ENCODE measurements at places on chromosomes 12 and 14.

DNA sequence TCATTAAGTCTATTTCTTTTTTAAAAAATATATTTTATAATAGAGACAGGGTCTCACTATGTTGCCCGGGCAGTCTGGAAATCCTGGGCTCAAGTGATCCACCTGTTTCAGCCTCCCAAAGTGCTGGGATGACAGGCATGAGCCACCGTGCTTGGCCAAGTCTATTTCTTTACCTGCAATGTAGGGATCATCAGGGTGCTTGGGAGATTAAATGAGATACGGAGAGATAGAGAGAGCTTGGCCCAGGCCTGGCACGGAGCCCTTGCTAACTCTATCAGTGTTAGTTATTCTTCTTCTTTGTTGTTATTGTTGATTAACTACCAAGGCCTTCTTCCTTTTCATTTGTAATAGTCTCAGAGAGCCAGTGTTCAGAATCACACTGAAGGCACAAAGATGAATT lies 3.1 kb downstream of the CABP1 start:
- DNase-seq = no peak

DNA sequence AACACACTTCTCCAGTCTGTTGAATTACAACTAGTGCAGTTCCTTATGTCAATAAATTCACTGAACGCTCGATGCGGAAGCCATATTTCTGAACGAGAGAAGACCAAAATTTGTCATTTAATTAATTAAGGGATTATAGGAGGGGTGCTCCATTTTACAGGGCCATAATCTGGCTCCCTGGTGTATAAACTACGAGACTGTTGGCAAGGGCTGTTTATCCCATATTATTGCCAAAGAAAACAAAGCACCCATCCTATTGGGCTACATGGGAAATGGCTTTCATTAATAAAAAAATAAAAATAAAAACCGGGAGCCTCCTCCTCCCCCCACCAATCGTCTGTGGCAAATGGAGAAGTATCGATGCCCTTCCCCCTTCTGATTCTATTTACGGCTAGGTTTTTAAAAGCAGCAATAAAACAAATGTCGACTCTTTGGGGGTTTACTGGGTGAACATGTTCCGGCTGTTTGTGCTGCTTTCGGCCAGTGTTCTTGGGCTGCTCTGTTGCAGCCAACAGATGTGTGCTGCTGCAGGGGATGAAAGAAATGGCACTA lies 24.8 kb downstream of the ATF7 start:
- no peak for DNase-seq

DNA sequence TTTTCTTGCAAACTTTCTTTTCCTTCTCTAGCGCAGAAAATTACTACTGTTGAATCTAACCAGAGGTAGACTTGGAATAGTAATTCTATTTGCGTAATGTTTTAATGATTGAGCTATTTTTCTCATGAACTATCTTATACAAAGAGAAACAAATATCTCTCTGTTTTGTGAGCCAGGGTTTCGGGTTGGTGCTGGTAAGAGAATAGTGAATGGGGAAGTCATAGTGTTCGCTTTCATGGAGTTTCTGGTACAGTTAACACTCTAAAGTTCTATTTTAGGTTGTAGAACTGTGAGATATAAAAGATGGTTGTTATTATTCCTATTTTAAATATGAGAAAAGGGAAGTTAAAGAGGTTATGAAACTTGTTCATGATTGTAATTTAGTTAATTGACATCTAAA lies 6.6 kb downstream of the CLEC1B start:
- no peak for DNase-seq

- no peak for DNase-seq
These were observed 104.3 kb upstream of the FAR2 start for GRCh38 chr12:29044799-29045198.

- DNase-seq = no peak
These were observed 1.1 kb downstream of the LIN52 start for GRCh38 chr14:74085828-74086227.

- DNase-seq = no peak
These were observed 204.1 kb downstream of the STXBP6 start for GRCh38 chr14:24845851-24846250.

- DNase-seq = no peak
These were observed 396.6 kb downstream of the NRXN3 start for GRCh38 chr14:78566859-78567172.

DNA sequence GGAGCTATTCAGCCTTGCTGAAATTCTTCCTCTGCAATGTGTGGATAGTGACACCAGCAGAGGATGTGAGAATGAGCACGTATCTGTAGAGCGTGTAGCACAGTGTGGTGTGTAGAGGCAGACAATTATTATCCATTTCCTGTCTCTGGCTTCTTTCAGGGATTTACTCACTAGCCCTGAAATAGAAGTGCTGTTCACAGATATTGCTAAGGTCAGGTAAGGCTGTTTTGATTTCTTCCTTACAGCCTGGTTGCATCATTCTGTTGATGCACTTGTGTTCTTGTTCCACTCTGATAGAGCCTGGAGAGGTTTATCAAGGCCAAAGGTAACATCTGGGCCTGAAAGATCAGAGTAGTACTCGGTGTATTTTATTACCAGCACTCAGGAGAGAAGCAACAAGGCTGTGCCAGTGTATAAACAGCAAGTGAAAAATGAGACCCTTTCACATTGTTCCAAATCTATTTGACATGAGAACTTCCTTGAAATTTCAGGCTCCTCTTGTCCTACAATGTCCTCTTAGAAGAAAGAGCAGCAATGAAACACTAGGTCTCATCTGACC lies 16.7 kb downstream of the ARG2 start:
- DNase-seq = no peak

Data from left forelimb (tissue), 1 donor.